CD4-positive, alpha-beta T cell treated with Interleukin-21 for 1 hour (primary cell): ENCODE measurements at places on chromosomes 5 and 9.

DNA sequence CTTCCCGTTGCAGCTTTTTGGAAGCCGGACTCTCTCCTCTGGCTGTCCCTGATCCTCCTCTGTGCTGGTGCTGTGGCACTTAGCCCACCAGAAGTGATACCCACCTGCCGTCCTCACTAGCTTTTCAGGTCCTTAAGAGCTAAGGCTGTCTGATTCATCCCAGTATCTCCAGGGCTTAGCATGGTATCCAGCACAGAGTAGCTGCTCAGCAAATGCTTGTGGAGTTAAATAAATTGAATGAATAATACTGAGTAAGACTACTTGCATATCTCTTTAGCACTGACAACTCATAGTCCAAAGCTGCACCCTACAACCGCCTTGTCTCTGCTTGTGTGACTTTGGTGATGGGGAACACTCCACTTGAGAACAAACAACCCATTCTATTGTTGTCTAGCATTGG, 7.7 kb upstream of the XPA start:
- DNase-seq, result no peak

DNA sequence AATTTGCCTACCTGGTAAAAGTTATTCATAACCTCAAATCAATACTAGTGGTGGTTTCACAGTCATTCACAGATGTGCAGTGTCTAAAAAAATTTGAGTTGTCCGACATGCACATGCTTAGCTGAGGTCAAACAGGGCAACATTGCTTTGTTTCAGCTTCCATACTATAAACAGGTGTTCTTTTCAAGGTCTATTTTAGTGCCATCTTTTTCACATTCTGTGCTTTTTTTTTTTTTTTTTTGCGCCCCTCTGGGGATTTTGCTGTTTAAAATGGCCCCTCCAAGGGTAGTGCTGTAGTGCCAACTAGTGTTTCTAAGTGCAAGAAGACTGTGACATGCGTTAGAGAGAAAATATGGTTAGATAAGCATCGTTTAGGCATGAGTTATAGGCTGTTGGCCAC, 14.5 kb downstream of the PHAX start:
- DNase-seq, result no peak

- no peak for DNase-seq
Observed at GRCh38 chr5:145471026-145471425, 364.1 kb downstream of the PRELID2 start.

GRCh38 chr5:132640613-132641012, 17.4 kb upstream of the IL13 start:
- no peak for DNase-seq

DNA sequence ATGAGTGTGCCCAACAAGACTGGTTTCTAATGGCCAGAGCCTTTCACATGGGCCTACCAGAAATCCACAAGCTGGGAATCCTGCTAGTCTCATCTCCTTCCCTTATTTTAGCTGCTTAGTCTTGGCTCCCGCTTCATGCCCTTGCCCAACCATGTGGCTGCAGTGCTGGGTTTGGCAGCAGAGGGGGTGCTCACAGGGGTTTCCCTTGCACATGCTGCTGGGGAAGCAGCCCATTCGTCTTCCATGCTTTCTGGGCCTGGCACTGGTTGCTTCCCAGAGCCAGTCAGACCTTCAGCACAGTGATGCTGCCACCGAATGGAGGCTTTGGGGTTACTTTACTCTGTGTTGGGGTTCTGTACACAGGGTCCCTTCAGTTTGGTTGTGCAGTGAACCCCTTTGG, 26.3 kb downstream of the SLC46A2 start:
- no peak for DNase-seq

- DNase-seq, result no peak
Observed at GRCh38 chr9:19809422-19810269, 20.8 kb upstream of the SLC24A2 start.

- DNase-seq, result no peak
Observed at GRCh38 chr9:135574943-135575342, 13.4 kb downstream of the PAEP start.

GRCh38 chr5:31194892-31195555, 1.5 kb downstream of the CDH6 start:
- no peak for DNase-seq

GRCh38 chr5:128464596-128464995, 73.4 kb downstream of the FBN2 start:
- no peak for DNase-seq

DNA sequence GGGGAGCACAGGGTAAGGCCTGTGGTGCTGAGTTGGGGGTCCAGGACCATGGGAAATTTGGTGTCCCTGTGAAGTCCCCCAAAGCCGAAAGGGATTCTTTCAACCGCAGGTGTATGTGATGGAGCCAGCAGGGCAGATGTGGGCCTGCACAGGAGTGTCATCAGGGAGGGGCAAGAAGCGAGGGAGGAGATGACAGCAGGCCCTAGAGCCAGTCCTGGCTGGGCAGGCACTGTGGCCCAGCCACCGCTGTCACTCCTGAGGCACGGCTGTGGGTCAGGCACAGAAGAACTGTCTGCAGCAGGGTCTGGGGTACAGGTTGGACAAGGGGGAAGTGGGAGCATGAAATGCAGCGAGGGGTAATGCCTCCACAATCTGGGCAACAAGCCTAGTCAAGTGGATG, 4.8 kb downstream of the HK3 start:
- DNase-seq, result no peak

GRCh38 chr9:237858-238345, 23.2 kb downstream of the DOCK8 start:
- DNase-seq, result no peak

- DNase-seq, result no peak
Observed at GRCh38 chr9:107698779-107699178, 209.2 kb upstream of the KLF4 start.

DNA sequence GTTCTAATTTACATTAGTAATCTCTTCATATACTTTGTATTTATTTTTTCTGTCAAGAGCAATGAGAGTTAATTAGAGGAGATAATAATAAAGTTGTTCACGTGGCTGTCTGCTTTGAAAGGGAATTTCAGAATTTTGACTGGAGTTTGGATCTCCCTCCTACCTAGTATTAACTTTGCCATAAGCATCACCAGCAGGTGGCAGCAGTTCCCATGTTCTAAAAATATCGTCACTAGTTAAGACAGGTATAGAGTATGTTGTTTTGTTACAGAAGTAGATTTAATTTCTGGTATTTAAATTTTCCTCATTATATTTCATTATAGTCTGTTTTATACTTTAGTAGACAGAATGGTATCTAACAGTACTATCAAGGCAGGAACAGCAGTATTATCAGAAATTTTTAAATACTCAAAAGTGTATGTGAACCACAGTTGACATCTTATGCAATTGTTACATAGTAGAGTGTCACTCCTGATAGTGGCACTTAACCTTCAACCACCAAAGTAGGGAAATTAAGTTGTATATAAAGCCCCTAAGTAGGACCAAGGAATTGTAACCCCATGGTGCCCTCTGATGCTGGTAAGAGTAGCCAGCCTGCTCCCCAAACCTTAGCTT, 20.4 kb downstream of the GNPDA1 start:
- peak; percentile 80 for DNase-seq

GRCh38 chr5:82991059-82991458, 86.1 kb downstream of the TMEM167A start:
- DNase-seq, result no peak

DNA sequence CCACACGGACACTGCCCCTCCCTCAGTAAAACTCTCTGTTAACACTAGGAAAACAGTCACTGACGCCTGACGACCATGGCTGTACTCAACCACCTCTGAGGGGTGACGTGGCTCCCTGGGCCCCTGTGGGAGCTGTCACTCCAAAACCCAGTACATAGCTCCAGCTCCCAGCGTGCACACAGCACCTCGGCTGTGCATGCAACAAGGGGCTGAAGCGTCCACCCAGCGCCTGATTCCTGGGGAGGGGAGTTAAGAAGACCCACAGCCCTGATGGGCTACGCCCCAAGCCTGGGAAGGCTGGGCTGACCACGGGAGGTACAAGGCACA, 36.3 kb downstream of the SLC12A7 start:
- DNase-seq, result no peak

GRCh38 chr9:93218161-93218560, 34.2 kb downstream of the WNK2 start:
- DNase-seq, result no peak

DNA sequence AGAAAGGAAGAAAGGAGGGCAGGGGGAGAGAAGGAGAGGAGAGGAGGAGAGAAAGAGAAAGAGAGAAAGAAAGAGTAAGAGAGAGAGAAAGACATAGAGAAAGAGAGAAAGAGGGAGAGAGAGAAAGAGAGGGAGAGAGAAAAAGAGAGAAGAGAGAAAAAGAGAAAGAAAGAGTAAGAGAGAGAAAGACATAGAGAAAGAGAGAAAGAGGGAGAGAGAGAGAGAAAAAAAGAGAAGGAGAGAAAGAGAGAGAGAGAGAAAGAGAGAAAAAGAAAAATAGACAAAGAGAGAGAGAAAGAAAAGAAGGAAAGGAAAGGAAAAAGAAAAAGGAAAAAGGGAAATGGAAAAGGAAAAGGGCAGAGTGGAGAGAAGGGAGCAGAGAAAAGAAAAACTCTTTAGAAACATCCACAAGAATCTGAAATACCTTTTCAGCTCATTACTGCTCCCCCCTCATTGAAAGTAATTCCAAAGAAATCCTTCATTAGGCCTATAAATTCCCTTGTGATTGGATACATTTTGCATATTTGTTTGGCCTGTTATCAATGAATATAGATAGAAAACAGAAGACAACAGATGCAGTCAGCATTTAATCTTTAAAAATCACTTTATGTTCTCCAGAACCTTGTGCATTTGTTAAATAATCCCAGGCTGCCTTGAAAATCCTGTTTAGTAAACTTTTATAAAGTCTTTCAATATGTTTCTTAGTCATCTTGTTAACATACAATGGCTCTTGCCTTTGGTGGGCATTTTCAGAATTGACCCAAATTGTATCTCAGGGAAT, 411.5 kb downstream of the NFIB start:
- DNase-seq, result no peak

- DNase-seq, result no peak
Observed at GRCh38 chr5:169181814-169182213, 119.1 kb downstream of the SLIT3 start.

GRCh38 chr5:142813220-142813619, 43.0 kb downstream of the ARHGAP26 start:
- no peak for DNase-seq

GRCh38 chr9:12920437-12920836, 145.6 kb downstream of the LURAP1L start:
- DNase-seq, result no peak

DNA sequence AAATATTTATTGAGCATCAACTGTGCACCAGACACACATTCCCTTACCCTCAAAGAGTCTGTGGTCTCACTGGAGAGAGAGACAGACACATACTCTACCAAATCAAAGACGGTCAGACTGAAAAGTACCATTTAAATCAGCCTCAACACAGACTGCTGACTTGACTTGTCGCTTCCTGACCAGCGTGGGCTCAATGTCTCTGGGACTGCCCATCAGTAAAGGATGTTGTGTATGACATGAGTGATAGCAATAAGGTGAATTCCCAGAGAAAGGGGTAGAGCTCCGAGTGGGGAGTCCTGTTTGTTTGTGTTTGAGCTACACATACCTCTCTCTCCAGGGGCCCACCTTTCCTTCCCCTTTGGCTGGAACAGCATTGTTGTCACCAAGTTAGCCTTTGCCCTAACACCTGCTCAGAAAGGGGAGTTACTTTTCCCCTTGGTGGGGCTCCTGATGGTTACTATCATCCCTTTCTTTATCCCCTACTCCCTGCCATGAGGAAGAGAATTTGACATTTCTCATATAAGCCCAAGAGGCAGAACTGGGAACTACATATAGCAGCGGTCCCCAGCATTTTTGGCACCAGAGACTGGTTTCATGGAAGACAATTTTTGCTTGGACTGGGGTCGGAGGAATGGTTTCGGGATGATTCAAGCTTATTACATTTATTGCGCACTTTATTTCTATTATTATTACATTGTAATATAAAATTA, 33.9 kb downstream of the NR4A3 start:
- DNase-seq, result no peak

DNA sequence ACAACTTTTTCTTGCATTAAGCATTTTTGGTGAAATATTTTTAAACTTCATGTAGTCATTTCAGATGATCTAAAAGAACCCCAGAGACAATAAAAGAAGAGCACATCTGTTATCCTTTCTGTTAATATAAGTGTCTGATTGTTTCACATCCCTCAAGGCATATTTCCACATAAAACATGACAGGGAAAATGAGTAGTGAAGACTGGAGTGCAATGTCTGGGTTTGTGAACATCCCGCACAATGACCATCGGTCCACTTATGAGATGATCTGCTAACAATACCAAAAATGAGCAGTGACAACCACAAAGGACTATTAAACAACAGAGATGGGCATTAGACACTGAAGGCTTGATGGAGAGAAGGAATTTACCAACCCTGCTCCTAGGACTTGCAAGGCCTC, 209.1 kb downstream of the NR2F1-AS1 start:
- no peak for DNase-seq

DNA sequence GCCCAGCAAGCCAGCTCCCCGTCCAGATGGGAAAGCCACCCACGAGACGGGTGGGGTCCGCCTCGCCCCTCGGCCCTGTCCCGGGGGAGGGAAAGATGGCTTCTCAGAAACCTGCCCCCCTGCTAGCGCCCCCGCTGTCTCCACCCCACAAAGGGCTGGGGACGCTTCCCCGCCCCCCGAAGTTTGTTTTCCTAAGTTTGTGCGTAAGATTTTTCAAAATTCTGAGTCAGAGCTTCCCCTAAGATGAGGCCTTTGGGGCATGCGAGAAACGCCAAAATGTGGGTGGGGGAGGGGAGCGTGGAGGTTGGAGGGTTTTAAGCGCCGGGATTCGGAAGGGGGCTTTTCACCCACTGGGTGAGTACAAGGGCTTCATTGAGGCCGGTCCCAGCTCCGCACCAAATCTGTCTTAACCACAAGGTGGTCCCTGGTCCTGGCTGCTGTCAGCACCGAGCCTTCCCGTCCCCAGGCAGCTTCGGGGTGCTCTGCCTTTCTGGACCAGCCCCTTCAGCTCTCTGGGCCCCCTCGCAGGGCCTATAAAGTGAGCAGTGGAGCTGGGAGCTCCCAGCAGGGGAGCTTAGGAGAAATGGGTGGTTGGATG, 32.3 kb downstream of the PRRX2 start:
- DNase-seq, result no peak

GRCh38 chr5:181088289-181088688, 42.7 kb downstream of the OR2V1 start:
- DNase-seq, result no peak

DNA sequence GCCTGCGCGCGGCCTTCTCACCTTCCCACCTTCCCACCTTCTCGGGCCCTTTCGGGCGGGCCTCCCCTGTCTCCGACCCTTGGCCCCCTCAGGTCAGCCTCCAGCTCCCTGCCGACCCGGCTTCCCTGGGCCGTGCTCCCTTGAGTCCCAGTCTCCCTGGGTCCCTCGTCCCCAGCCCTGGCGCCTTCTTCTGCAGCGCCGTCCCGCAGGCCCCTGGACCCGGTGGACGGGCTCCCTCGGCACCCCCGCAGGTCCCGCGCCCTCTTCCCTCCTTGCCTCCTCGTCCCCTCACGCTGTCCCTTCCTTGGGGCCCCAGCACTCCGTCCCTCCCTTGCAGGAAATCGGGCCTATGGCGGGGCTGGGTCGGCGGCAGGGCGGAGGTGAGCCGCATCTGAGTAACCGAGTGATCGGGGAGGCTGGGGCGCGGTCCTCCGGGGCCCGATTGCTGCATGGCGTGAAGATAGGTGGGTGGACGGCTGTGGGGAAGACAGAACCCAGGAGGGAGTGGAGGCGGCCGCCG, 7.6 kb downstream of the ARPC5L start:
- no peak for DNase-seq

GRCh38 chr5:45692481-45692880, 3.7 kb downstream of the HCN1 start:
- no peak for DNase-seq

GRCh38 chr9:98890256-98890655, 53.5 kb upstream of the COL15A1 start:
- no peak for DNase-seq
